ENCODE measurements at places on chromosomes 11 and 22.

DNA sequence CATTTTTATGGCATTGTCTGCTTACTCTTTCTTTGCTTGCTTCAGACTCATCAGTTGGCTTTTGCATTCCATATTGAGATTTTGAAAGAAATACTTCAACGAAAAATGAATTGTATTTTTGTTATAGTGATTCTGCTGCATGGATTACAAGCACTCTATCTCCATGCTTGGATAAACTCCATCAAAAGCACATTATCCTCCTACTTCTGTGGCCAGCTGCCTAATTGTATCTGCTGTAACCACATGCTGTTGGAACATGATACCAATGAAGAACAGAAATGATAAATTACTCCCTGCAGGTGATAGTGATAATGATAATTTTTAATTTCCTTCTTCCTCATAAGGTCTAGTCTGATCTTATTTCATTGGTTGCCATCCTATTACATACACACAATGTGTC, 100.8 kb downstream of the PRMT3 start:
- no peak for DNase-seq

DNA sequence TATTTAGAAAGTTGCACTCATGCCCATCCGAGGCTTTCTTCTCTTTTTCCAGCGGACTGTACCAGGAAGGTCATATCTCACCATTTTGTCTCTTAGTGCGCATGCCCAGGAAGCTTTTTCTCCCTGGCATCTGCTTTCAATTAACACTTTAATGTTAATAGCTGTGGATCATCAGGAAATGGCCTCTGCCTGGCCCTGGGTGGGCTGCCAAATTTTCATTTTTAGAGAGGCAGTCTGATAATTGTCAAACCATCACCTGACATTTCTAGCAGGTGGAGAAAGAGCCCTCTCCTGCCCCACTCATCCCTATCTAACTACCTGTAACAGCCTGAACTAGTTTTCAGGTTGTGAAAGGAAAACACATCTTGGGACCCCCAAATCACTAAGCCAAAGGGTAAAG, 257.4 kb upstream of the LRRC4C start:
- no peak for DNase-seq

GRCh38 chr11:118878163-118878563, 5.5 kb upstream of the CXCR5 start:
- no peak for DNase-seq

DNA sequence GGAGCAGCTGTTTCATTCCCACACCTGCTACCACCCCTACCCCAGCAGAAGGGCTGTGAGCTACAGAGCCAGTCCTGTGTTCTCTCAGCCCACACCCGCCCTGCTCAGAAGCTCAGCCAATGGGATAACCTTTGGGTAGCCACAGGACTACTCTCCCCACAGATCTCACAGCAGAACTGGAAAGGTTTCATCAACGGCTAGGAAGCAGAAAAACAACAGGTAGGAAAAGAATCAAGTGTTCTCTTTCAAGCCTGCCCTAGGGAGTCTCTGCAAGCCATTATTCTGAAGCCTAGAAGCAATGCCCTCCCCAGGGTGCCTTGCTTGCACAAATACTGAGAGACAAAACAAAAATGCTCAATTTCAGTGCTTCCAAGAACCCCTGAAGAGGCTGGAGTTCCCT, 77.2 kb downstream of the TMPRSS5 start:
- DNase-seq = no peak

DNA sequence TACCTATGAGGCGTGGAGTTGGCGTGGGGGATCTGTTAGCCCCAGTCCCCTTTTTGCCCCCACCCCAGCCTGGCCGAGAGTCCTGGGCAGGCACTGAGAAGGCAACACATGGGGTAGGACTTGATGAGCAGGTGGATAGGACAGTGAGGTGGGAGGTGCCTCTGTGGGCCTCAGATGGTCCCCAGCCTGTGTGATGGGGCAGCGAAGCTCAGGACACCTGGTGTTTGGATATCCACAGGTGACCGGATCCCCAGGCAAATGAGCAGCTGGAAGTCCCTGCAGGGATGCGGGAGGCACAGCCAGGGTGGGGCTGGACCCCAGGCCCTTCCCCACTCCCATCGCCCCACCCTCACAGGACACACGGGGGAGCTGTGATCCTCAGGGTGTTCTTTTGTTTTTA, 9.7 kb downstream of the FBLN1 start:
- no peak for DNase-seq

- no peak for DNase-seq
Measured at GRCh38 chr11:78783301-78783700, 208.6 kb upstream of the NARS2 start.

GRCh38 chr11:131888230-131888855, 517.9 kb downstream of the NTM start:
- no peak for DNase-seq

DNA sequence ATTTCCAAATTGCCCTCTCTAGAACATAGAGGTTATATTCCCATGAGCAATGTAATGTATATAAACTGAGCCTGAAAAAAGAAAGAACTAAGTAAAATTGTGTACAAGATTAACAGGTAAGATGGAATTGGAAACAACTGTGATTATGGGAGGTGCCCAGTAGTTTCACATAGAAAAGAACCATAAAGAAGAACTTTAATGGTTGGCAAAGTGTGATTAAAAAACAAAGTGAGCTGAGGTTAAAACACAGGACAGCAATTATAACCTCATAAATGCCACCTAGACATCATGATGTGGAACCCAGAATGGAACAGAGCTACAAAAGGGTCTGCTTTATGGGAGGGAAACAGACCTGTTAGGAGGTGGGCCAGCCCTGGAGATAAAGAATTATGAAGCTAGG, 58.6 kb downstream of the CYB5R2 start:
- DNase-seq = no peak

- DNase-seq = no peak
Measured at GRCh38 chr22:23305922-23306374, 125.6 kb downstream of the BCR start.

Data from effector CD4-positive, alpha-beta T cell (primary cell).